ENCODE measurements at places on chromosomes 11 and 22.

DNA sequence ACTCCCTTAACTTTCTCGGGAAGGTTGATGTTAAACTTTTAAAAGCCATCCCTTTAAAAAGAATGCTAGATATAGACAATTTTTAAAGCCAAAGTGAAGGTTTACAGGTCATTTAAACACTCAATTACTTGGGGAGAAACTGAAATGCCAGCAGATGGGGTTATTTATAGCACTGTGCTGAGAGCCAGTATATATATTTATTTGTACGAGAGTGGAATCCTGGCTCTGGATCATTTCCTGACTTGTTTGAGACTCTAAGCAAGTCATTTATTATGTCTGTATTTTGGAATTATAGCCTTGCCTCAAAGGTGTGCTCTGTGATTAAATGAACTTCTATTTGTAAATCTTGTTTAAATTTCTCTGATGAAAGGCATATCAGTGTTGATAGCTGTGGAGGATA lies 6.8 kb upstream of the ZBED5 start:
- DNase-seq: no peak

- no peak for DNase-seq
Observed at GRCh38 chr11:47667135-47667534, 24.8 kb upstream of the MTCH2 start.

DNA sequence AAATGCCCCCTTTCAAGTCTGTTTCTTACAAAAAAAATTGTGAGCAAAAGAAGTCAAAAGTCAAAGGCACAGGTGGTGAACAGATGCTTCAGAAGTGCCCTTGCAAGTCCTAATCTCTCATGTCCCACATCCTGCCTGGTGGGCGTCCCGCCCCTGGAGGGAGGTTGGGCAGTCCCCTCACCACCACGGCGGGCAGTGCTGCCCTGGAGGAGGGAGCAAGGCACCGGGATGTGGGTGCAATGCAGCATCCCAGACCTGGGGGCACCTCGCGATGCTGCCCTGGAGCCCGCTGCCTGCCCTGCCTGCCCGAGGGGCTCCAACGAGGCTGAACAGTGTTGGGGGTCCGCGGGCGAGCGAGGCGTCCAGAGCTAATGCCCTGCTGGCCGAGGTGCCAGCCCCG lies 15.9 kb downstream of the MRGPRG start:
- no peak for DNase-seq

GRCh38 chr22:20606041-20606783 lies 98.8 kb downstream of the MED15 start:
- DNase-seq: peak; percentile 80

GRCh38 chr11:36130401-36130800 lies 158.8 kb downstream of the COMMD9 start:
- no peak for DNase-seq

DNA sequence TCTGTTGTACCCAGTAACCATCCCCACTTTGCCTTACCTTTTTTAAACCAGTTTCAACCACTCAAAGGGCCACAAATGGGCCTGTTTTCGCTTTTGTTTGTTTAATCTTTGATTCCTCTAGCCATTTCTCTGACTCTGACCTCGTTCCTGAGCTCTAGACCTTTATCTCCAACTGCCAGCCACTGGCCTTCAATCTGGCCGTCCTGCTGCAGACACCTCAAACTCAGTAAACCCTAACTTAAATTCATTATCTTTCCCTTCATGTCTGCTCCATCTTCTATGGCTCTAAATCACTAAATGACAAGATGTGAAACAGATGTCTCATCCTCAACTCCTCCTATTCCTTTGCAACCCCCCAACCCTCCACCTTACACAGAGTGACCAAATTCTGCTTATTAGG lies 1.3 kb upstream of the GDPD4 start:
- DNase-seq: no peak

DNA sequence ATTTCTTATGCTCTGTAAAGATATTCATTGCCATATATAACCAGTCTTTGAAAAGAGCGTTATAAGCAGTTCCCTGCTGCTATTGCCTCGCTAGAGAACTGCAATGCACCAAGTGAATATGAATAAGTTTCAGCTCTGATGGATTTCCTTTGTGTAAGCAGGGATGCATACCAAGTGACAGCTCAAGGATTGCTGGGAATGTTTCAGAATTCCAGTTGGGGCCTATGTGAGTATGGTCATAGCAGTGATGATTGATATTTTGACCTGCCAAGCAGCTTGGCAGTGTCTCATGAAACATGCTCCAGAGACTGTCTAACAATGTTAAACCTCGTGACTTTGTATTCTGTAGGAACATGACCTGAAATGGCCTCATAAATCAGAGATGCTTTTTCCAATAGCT lies 312.6 kb downstream of the C11orf87 start:
- no peak for DNase-seq

- DNase-seq: no peak
Observed at GRCh38 chr11:68983801-68984200, 3.0 kb upstream of the MRGPRD start.

GRCh38 chr11:72292106-72292785 lies 48.3 kb upstream of the PHOX2A start:
- no peak for DNase-seq
